Stimulated activated CD4-positive, alpha-beta T cell treated with anti-CD3 and anti-CD28 coated beads, TNF-alpha, amount 100 ng/mL, for 24 hours (primary cell): ENCODE measurements at places on chromosomes 7 and 10.

- no peak for DNase-seq
Measured at GRCh38 chr7:134042307-134042706, 84.8 kb upstream of the LRGUK start.

- no peak for DNase-seq
Measured at GRCh38 chr10:63110940-63111339, 22.2 kb upstream of the NRBF2 start.

- no peak for DNase-seq
Measured at GRCh38 chr7:11127988-11128387, 154.3 kb downstream of the PHF14 start.

GRCh38 chr10:58993480-58994221, 182.8 kb upstream of the PHYHIPL start:
- DNase-seq = no peak

- DNase-seq = no peak
Measured at GRCh38 chr7:2641406-2642393, 9.9 kb downstream of the TTYH3 start.

- DNase-seq = no peak
Measured at GRCh38 chr7:114341648-114342047, 73.0 kb upstream of the FOXP2 start.

DNA sequence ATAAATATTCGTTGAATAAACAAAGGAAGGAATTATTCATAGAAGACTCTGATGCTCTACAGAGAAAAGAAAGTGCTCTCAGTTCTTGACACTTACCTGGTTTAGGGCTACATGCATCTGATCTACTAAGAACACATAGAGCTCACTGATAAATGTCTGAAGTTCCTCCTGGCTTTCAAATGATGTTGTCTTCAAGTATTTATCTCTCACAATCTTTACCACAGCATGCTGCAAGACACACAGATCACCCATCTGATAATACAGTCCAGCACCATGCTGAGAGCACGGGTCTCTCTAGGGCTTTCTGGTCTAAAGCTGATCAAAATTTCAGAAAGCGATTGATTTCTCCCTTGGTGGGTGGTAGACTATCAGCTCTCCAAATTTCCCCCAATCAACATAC, 44.5 kb upstream of the MRPS16 start:
- DNase-seq = no peak

DNA sequence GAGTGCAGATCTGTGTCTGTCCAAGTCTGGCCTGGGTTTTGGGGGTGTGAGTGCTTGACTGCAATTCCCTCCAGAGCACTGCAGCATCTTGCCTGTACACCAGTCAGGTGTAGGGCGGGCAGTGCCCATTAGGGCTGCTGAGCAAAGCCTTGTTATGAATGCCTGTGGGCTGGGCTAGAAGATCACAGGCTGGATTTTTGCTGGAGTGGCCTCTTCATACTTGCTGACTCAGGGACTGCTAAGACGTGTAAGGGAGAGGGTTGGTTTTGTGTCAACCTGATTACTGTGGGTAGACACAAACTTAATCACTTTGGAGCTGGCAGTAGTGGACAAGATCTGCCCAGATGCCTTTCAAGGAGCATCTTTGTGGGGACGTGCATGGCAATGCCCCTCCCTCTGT, 29.6 kb downstream of the DMBT1 start:
- DNase-seq = no peak

- no peak for DNase-seq
Measured at GRCh38 chr7:84092207-84092606, 102.4 kb downstream of the SEMA3A start.
